ENCODE measurements at places on chromosomes 4 and X.

DNA sequence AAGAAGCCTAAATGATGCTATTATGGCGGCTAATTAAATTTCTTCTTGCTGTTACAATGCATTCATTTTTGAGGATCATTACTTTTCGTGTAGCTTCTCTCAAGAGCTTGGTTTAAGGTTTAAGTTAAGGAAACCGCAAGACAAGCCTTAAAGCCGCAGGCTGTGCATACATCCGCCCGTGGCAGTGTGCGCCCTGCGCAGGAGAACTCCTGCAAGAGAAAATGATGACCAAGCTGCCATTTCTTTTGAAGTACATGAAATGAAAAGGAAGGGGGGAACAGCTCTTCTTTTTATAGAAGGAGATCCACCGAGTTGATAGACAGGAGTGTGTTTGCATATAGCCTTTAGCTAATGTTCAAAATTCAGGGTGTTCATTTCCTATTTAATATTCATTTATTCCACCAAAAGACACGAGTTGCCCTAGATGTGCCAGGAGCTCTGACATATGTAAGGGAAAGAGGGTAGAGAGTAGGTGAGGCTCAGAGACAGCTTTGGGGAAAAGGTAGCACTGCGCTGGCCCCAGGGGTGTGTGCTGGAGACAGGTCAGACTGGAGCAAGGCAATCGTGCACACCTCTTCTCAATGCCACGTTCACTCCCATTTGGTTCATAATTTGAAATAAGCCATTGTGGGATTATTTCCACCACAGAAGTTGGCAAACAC, 112.1 kb upstream of the LDB2 start:
- no peak for DNase-seq

DNA sequence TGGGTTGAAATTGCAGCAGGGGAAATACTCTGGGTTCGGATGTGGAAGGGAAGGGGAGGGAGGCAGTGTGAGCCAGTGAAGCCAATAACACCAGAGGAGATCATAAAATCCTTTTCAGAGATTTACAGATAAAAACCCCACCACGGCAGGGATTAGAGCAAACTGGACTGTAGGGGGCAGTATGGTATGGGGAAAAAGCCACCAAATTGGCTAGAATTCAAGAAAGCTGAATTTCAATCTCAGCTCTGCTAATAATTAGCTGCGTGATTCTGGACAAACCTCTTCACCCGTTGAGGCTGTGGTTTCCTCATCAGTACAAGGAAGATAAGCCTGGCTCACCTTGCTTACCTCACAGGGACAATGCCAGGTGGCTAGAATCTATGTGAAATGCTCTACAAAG, 108.1 kb downstream of the ATG4A start:
- peak; percentile 2 for DNase-seq

DNA sequence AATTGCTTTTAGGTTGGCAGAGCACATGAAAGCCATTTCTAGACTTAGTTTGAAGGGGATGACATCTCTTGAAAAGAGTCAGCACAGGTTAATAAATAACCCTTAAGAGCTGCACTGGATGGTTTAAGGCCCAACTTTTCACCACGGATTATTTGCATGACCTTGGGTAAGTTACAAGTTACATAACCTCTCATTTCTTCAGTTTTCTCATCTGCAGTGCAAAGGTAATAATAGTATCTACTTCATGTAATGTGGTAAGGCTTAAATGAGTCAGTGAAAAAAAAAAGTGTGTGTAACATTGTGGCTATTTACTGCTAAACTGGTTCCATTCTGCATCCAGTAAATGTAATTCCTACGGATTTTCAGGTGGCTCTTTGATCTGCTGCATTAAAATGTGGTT, 715.8 kb downstream of the CCSER1 start:
- no peak for DNase-seq

DNA sequence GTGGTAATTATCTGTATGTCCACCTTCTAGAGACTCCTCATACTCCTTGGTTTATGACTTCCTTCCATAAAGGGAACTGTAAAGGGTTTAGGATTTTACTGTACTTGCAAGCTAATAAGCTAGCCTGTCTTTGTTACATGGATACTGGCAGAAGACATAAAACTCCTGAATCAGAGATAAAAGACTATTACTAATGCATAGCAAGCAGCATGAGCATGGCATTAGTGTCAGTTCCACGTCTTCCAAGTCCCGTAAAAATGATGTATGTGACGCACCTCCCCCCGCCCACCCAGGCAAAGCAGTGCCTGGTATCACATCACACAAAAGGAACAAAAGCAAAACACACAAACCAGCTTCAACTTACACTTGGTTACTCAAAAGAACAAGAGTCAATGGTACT, 71.0 kb downstream of the SLC10A6 start:
- no peak for DNase-seq

GRCh38 chrX:117835034-117835433, 281.6 kb downstream of the KLHL13 start:
- no peak for DNase-seq

GRCh38 chr4:29213020-29213419, 1507.1 kb upstream of the PCDH7 start:
- DNase-seq: no peak

GRCh38 chr4:76623217-76624045, 188.4 kb downstream of the SHROOM3 start:
- no peak for DNase-seq

- no peak for DNase-seq
Measured at GRCh38 chr4:25223802-25224375, 9.9 kb upstream of the PI4K2B start.

DNA sequence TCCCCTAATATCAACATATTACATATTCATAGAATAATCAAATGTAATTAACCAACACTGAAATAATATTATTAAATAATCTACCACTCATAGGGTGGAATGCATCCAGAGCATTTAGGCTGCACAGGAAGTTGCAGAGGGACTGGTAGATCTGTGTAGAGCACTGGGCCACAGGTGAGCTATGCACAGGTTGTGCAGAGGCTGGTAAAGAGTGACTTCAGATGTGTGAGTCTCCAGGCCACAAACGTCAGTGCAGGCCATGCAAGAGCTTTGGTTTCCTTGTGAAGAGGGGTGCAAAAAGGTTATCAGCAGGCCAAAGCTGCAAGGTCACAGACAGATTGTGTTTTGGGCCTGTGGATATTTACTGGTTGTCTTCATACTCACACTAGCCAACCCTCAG, 25.5 kb upstream of the MANBA start:
- no peak for DNase-seq

DNA sequence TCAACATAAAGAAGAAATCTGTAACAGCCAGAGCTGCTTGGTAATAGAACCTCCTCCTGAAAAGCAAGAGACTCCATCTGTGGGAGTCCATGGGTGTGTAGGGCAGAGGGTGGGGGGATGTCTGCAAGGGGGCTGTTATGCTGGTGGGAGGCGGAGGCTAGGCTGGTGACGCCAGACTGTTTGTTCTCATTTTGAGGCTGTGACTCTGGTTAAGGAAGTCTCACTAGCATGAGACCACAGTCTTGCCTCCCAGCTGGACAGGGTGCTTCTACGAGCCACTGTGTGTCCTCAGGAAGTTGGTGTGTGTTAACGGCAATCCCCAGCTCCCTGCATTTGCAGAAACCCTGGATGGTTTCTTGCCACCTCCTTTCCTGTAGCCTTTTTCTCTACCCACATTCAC, 79.8 kb downstream of the NSUN7 start:
- no peak for DNase-seq

DNA sequence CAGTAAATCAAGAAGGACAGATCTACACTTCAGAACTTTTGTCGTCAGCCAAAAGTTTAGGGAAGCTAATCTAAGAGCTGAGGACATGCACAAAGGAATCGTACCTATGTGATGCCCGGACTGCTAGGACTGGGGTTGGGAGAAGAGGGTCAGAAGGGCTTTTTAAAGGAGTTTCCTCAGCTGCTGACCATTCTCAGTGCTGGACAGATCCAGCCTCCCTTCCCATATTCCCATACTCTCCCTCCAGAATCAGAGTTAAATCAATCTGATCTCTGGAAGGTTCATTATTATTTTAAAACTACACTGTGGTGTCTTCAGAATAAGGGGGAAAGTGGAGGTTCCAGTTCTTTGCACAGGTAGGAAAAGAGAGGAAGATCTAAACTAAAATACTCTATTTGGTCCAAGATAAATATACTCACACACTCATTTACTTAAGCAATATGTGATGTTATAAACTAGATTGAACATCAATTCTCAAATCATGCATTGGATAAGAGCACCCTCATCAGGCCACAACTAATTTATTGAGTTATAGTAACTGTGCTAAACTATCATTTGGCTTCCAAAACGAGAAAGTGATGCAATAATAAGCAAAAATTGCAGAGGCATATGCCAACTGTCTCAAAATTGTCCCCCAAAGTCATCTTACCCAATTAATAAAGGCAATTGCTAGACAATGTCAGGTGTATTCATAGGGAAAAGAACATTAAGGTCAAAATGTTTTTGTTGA, 124.7 kb downstream of the HNRNPD start:
- no peak for DNase-seq

DNA sequence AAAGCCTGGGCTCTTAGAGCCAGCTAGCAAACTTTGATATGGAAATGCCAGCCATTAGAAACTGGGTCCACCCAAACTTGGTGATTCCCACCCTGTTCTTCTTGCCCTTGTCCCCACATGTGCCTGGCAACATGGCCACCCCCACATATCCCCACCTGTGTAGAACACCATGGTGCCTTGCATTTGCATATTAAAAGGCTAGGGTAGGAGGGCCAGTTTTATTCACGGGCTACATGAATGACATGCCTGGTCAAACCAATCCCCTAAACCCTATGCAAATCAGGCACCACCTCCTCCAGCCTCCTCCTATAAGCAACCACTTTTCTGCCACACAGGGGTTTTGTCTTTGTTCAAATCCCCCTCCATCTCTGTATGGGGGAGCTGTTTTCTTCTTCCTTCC, 104.9 kb downstream of the CLNK start:
- no peak for DNase-seq

DNA sequence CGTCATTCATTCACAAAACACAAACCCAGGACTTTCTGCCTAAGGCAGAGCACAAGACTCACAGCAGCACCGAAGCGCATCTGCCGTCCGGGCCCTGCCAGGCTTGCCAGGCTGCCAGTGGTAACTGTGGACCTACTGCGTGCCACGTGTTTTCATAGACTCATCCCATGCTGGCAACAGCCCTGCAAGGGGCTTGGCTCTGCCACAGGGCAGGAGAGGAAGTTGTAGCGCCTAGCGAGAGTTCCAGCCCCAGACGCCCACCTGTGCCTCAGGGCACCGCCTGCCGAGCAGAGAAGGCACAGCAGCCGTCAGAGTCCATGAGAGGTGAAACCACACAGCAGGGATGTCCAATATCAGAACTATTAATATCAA, 18.9 kb upstream of the MRFAP1 start:
- DNase-seq: no peak

DNA sequence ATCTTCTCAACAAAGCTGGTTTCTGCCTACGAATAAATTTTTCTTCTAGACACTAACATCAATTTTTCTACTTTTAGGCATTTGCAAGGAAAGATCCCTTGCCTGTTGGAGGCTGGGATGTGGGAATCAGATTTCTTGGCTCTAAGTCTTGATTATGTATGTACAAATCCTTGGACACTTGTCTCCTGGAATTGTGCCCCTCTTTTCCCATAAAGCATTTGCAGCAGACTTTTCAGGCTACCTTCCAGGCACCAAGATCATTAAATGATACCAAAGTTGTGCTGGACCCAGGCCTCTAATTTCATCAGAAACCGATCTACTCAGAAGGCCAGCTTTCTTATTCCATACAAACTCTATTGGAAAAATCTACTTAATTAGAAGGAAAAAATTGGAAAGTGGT, 339.5 kb upstream of the DIPK2B start:
- DNase-seq: no peak

DNA sequence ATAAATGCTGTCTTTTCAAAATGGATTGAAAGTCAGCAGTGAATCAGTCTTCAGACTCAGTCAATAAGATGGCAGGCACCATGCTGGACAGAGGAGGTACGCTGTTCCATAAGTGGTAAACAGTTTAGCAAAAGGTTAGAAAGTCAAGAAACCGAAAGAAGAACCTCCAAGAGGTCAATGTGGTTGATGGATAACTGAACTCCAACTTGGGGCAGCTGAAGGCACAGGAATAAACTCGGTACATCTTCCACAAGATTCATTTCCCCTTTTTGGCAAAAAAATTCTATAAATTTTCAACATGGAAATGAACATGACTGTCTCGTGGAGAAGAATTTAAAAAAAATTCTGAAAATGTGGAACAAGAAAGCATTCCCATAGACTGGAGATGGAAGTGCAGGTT, 18.4 kb upstream of the SEL1L3 start:
- no peak for DNase-seq

- DNase-seq: peak; percentile 56
Measured at GRCh38 chr4:26319949-26320537, 771 bp upstream of the RBPJ start.

DNA sequence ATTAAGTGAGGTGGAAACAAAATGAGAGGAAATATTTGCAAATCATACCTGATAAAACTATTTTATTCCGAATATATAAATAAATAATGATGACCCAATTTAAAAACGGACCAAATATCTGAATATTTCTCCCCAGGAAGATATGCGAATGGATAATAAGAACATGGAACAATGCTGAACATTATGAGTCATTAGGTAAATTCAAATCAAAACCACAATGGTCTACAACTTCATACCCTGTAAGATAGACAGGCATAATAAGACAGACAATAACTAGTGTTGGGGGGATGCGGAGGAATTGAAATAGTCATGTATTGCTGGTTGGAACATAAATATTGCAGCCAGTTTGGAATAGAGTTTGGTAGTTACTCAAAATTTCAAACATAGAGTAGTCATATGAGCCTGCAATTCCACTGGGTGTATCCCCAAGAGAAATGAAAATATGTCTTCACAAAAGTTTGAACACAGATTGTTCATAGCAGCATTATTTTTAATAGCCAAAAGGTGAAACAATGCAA, 47.6 kb upstream of the DRP2 start:
- no peak for DNase-seq

- no peak for DNase-seq
Measured at GRCh38 chrX:40960041-40960440, 125.2 kb upstream of the USP9X start.

- peak; percentile 3 for DNase-seq
Measured at GRCh38 chrX:112851161-112851779, 10.6 kb upstream of the AMOT start.

GRCh38 chrX:124232523-124233201, 99.8 kb upstream of the TEX13D start:
- DNase-seq: no peak

DNA sequence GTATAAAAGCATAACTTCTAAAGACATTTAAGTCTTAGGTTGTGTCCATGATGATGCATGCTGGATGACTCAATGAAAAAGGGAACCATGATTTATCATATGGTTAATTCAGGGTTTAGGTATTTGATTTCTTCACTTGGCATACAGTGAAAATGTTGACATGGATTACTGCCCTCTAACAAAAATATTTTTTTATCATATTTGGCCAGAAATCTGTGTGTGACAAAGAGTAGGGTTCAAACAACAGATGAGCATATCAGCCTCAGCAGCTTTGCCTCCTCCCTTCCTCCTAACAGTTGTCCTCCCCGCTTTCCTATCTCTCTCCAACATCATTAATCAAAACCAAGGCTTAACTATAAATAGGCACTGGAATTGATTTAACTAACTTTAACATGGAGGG, 46.3 kb downstream of the ARHGAP6 start:
- DNase-seq: no peak
